Thyroid gland (tissue), 4 donors: ENCODE measurements at places on chromosomes 12 and 14. TPM values are rescaled to one million over a fixed set of nuclear protein-coding genes. Genes with fewer than 3 reads are reported as not detected.
A peak's percentile ranks its signal among the peaks of the same experiment; 100 is the strongest.

GRCh38 chr12:14970473-14970872 is 2.4 kb upstream of the PDE6H start:
- no peaks in the 10 kb centered on the region for H3K36me3 ChIP-seq
- no peak overlapping the region for H3K27ac ChIP-seq
- H3K4me3 ChIP-seq: no peak overlapping the region

- no peak within 1 kb of the TSS for H3K27ac ChIP-seq
- no peaks in the 10 kb centered on the region for H3K27me3 ChIP-seq
- H3K4me1 ChIP-seq: peaks cover 5% of the 10 kb centered on the region
- DNase-seq: peak; percentile 16
- no peaks in the 10 kb centered on the region for H3K36me3 ChIP-seq
Observed at GRCh38 chr14:93430315-93431035, at the start of gene UNC79. TSS of gene UNC79 (plus strand) at chr14:93430939. CDS start at chr14:93431030, 91 bp downstream.

- H3K27me3 ChIP-seq: no peaks in the 10 kb centered on the region
- H3K36me3 ChIP-seq: no peaks in the 10 kb centered on the region
- DNase-seq: no peak
- H3K27ac ChIP-seq: no peak overlapping the region
Observed at GRCh38 chr12:116803013-116803736, 65.1 kb downstream of the RNFT2 start.

DNA sequence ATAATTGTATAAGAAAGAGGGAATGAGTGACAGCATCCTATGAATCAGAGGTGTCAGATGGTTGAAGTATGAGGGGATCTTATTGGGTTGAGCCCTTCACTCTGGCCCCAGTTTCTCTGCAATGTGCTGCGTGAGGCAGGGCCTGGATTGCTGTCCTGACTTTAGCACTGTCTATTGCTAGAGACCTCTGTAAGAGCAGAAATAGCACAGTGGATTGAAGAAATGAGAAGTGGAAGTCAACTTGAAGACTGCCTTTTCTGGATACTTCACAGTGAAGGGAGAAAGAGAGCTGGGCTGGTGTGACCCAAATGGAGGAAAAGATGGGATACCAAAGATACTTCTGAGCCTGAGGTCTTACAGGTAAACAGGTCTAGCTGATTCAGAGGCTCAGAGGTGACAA is 5.8 kb downstream of the ASCL4 start:
- DNase-seq: no peak
- no peaks in the 10 kb centered on the region for H3K36me3 ChIP-seq
- H3K4me1 ChIP-seq: peaks cover 4% of the 10 kb centered on the region

GRCh38 chr12:2271961-2272360 is 219.2 kb downstream of the CACNA1C start:
- H3K27me3 ChIP-seq: no peaks in the 10 kb centered on the region
- no peaks in the 10 kb centered on the region for H3K4me1 ChIP-seq
- no peak overlapping the region for H3K4me3 ChIP-seq
- no peak for DNase-seq

- H3K36me3 ChIP-seq: no peaks in the 10 kb centered on the region
- H3K27ac ChIP-seq: no peak overlapping the region
- no peak overlapping the region for H3K4me3 ChIP-seq
Observed at GRCh38 chr14:40129159-40129558, 696.9 kb upstream of the FBXO33 start.

- no peak overlapping the region for H3K27ac ChIP-seq
- no peaks in the 10 kb centered on the region for H3K27me3 ChIP-seq
- H3K36me3 ChIP-seq: no peaks in the 10 kb centered on the region
- H3K4me3 ChIP-seq: no peak overlapping the region
Observed at GRCh38 chr12:75744607-75745256, 233.3 kb upstream of the KRR1 start.

- no peak overlapping the region for H3K4me3 ChIP-seq
- H3K36me3 ChIP-seq: no peaks in the 10 kb centered on the region
- H3K27me3 ChIP-seq: no peaks in the 10 kb centered on the region
- no peaks in the 10 kb centered on the region for H3K4me1 ChIP-seq
- no peak for DNase-seq
- no peak overlapping the region for H3K27ac ChIP-seq
Observed at GRCh38 chr12:40327535-40327934, 102.7 kb downstream of the LRRK2 start.

DNA sequence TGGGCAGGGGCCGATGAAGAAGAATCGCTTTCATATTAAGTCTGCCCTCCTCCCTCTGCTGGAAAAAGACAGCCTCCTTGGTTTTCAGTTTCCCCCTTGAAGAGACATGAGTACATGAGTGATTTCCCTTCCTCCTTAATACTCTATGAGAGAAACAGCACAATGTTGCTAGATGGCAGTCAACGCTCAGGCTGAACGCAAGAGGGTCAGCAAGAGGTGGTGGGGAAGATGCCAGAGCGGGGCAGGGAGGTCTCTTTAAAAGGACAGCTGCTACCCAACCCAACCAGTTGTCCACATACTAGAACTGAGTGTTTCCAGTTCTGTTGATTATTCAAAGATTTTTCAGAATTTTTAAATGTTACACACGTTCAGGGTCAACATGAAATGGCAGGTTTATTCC is 22.8 kb downstream of the CRACR2A start:
- no peak overlapping the region for H3K4me3 ChIP-seq
- H3K36me3 ChIP-seq: no peaks in the 10 kb centered on the region
- no peak for DNase-seq

GRCh38 chr12:130968611-130969010 is 14.9 kb downstream of the ADGRD1 start:
- H3K27me3 ChIP-seq: no peaks in the 10 kb centered on the region
- H3K4me3 ChIP-seq: no peak overlapping the region
- no peak for DNase-seq
- H3K36me3 ChIP-seq: no peaks in the 10 kb centered on the region
- H3K4me1 ChIP-seq: no peaks in the 10 kb centered on the region
- no peak overlapping the region for H3K27ac ChIP-seq

DNA sequence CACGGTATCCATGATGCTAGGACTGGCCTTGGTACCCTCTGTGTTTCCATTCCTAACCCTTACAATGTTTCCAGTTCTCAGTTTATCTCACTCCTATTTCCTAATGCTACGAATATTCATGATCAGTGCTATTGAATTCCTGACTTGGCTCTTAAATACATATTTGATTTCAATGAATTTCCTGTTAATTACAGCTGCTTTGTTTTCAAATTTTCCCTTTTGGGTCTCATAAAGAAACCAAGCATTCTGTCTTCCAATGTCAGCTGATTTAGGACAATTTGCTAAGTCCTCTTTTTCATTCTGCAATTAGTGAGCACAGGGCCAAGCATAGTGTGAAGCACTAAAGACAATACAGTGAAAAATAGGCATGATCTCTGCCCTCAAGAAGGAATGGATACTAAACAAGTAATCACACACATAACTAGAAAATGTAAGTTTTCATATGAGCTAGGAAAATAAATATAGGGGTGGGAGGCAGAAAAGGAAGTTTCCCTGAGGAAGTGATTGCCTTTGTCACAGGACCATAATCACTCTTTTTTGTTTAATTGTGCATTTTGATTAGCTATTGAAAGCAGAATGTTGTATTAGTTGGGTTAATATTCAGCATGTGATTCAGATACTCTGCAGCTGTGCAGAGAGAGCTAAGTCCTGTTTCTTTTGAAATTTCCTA is 88.5 kb downstream of the KCNC2 start:
- no peaks in the 10 kb centered on the region for H3K36me3 ChIP-seq
- no peaks in the 10 kb centered on the region for H3K27me3 ChIP-seq
- no peak for DNase-seq
- no peak overlapping the region for H3K4me3 ChIP-seq
- no peaks in the 10 kb centered on the region for H3K4me1 ChIP-seq
- H3K27ac ChIP-seq: no peak overlapping the region

- H3K4me3 ChIP-seq: no peak overlapping the region
- H3K4me1 ChIP-seq: peaks cover 4% of the 10 kb centered on the region
- no peaks in the 10 kb centered on the region for H3K27me3 ChIP-seq
- H3K27ac ChIP-seq: no peak overlapping the region
Observed at GRCh38 chr12:47085815-47086252, 6.1 kb upstream of the AMIGO2 start.

- H3K36me3 ChIP-seq: no peaks in the 10 kb centered on the region
- no peaks in the 10 kb centered on the region for H3K27me3 ChIP-seq
- peaks cover 50% of the 10 kb centered on the region for H3K4me1 ChIP-seq
- no peak overlapping the region for H3K4me3 ChIP-seq
Observed at GRCh38 chr12:49673446-49674317, 33.5 kb downstream of the FMNL3 start.

GRCh38 chr12:126384026-126384564 is 1318.9 kb downstream of the AACS start:
- no peak overlapping the region for H3K4me3 ChIP-seq
- no peak for DNase-seq
- no peaks in the 10 kb centered on the region for H3K36me3 ChIP-seq
- no peak overlapping the region for H3K27ac ChIP-seq
- H3K4me1 ChIP-seq: no peaks in the 10 kb centered on the region

DNA sequence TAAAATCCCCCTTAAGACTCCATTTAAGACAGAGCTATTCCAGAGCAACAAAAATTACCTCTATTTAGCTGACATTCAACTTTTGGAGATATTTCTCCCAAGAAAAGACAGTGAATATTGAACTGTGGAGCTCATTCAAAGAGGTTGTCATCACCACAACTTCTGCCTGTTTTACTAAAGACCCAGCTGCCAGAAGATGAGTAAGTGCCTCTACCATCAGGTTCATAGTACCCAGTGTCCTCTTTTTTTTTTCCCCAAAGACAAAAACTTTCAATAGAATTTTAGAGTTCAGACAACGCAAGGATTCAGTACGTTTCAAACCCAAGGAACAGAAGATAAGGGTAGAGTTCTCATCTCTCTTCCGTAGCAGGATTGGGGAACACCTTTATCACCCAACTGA is 461.3 kb downstream of the BCAT1 start:
- no peaks in the 10 kb centered on the region for H3K27me3 ChIP-seq
- H3K4me3 ChIP-seq: no peak overlapping the region
- DNase-seq: no peak
- H3K27ac ChIP-seq: no peak overlapping the region
- no peaks in the 10 kb centered on the region for H3K36me3 ChIP-seq
- H3K4me1 ChIP-seq: no peaks in the 10 kb centered on the region

DNA sequence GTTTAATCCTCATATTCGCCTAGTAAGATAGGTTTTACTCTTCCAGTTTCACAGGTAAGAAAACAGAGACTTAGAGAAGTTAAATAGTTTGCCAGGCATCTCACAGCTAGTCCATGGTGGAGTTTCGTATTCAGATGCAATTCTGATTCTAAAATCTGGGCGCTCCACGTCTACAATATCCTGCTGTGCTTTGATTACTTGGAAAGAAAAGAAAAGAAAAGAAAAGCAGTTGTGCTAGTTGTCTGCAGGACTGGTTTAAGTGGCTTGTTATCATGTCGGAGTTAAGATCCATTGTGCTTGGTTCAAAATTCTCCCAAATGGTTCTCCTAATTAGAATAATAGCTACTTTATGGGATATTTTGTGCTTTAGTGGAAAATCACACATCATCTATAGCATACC is 18.6 kb downstream of the AKAP3 start:
- no peaks in the 10 kb centered on the region for H3K36me3 ChIP-seq
- no peak overlapping the region for H3K4me3 ChIP-seq
- no peak for DNase-seq
- H3K4me1 ChIP-seq: no peaks in the 10 kb centered on the region

The KRT83 gene
- 0.22 TPM for total RNA-seq

The ASPG gene
- 22.2 TPM for total RNA-seq

The PROX2 gene
- not detected for total RNA-seq

The P2RX2 gene
- total RNA-seq: not detected

The CCDC77 gene
- 10.2 TPM for total RNA-seq

The NRXN3 gene
- total RNA-seq: 1.3 TPM

The TGM1 gene
- 1.9 TPM for total RNA-seq

The NUMB gene
- 97.0 TPM for total RNA-seq

The RAB5B gene
- 104 TPM for total RNA-seq
